ENCODE measurements at places on chromosomes 6 and 20. TPM values are rescaled to one million over a fixed set of nuclear protein-coding genes. Genes with fewer than 3 reads are reported as not detected.

DNA sequence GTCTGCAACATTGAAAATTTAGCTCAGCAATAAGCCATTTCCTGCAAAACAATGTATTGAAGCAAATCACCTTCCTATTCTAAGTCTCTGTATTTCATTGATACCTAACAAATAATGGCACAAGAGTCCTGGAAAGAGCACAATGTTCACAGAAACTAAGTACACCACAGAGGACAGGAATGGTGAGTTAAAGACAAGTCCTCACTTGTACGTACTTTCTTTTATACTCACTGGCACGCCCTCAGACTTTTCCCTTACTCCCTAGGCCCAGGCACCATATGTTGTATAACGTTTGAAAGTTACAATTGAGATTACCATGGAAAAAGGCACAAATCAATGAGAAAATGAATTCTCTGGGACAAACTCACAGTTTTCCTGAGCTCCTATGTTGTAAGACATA lies 683.0 kb upstream of the MANEA start:
- H3K4me1 ChIP-seq: no peaks in the 10 kb centered on the region
- H3K4me3 ChIP-seq: no peak overlapping the region
- H3K27ac ChIP-seq: no peak overlapping the region
- no peaks in the 10 kb centered on the region for H3K27me3 ChIP-seq
- no peaks in the 10 kb centered on the region for H3K36me3 ChIP-seq

GRCh38 chr6:105824732-105825131 lies 261.4 kb upstream of the PRDM1 start:
- H3K27me3 ChIP-seq: no peaks in the 10 kb centered on the region
- no peak overlapping the region for H3K4me3 ChIP-seq
- H3K36me3 ChIP-seq: no peaks in the 10 kb centered on the region
- no peak for DNase-seq

The PDRG1 gene
- 2.2 TPM for total RNA-seq

DNA sequence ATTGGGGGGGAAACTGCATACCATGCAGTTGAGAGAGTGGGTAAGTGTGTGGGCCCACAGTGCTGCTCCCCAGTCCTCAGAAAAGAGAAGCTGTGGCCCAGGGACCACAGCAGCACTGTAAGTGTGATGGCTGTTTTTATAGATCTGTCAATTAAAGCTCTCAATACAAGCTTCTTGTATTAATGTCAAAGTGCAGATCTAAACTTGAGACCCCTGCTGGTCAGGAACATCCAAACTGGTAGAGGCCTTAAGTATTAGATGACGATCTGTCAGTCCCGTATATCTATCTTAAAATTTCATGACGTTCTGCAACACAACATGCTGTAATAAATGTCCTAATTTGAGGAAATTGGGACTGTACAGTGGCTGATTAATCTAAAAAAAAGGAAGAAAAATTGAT lies 74.8 kb downstream of the TULP4 start:
- no peaks in the 10 kb centered on the region for H3K36me3 ChIP-seq
- H3K4me3 ChIP-seq: no peak overlapping the region
- H3K27me3 ChIP-seq: no peaks in the 10 kb centered on the region
- H3K4me1 ChIP-seq: no peaks in the 10 kb centered on the region

The KCNK17 gene
- 0.19 TPM for total RNA-seq

The ALDH8A1 gene
- 255 TPM for total RNA-seq

The RPS6KA2 gene
- 9.0 TPM for total RNA-seq

GRCh38 chr6:169238766-169239165 lies 14.9 kb downstream of the THBS2 start:
- H3K36me3 ChIP-seq: no peaks in the 10 kb centered on the region
- DNase-seq: no peak
- no peak overlapping the region for H3K27ac ChIP-seq
- no peaks in the 10 kb centered on the region for H3K27me3 ChIP-seq

The TMEM217 gene
- total RNA-seq: 3.2 TPM

DNA sequence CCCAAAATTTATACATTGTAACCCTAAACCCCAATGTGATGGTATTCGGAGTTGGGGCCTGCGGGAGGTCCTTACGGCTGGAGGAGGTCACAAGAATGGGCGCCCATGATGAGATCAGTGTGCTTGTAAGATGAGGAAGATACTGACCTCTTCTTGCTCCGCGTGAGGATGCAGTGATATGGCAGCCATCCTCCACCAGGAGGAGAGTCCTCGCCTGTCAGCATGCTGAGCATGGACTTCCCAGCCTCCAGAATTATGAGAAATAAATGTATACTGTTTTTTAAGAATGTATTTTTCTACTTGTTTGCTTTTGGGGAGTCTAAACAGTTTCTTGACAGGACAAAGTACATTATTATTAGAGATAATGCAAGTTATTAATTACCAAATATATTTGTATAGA lies 8.7 kb upstream of the SYNDIG1 start:
- DNase-seq: no peak
- no peaks in the 10 kb centered on the region for H3K36me3 ChIP-seq
- no peak overlapping the region for H3K27ac ChIP-seq
- H3K4me3 ChIP-seq: no peak overlapping the region

The WTAP gene
- 43.8 TPM for total RNA-seq
